Femur (tissue), 1 donor: ENCODE measurements at places on chromosomes 1 and 21.
A peak's percentile ranks its signal among the peaks of the same experiment; 100 is the strongest.

DNA sequence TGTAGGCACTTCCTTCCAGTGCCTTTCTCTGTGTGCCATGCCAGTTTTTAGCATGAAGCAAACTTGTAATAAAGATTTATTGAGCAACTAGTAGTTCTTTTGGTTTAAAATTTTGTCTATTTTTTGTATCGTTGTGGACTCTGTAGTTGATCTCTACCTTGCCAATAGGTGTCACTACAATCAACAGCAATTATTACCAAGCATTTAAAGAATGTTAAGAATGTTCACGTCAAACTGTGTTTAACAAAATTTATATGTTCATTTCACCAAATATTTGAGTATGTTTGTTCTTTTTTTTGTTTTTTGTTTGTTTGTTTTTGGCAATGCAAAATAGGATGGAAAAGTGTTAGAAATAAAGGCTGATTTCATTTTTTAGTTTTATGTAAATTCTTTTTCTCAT is 208.1 kb downstream of the PATJ start:
- DNase-seq = no peak

GRCh38 chr1:28247612-28248272 is 11.6 kb upstream of the SESN2 start:
- DNase-seq = no peak

- no peak for DNase-seq
These were observed 481.3 kb downstream of the CAMTA1 start for GRCh38 chr1:7266561-7266960.

DNA sequence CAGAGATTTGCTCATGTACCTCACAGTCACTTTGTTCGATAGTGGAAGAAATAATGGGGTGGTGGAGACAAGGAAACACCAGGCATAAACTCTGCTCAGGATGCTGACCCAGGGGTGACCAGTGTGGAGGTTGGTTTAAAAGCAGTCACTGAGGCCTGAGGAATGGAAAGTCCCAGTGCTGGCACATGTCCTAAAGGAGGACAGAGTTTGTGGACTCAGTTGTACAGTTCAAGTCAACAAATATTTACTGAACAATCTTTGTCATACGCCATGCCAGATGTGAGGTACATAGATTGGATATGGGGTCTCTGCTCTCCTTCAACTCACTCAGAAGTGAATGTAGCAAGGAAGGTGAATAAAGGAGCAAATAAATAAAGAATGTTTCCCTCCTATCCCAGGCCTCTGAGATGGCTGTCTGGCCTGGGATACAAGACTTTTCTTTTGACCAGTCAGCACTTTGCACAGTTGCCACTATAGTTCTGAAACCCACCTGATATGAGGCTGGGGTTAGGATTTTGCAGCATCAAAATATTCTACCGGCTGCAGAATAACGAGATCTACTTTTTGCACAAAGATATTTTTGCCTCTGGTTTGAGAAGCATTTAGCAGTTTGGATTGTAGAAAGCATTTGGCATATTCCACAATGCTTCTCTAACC is 7.9 kb upstream of the GFI1 start:
- no peak for DNase-seq

- DNase-seq = peak; percentile 74
These were observed 8.7 kb upstream of the MDM4 start for GRCh38 chr1:204507317-204508105.

DNA sequence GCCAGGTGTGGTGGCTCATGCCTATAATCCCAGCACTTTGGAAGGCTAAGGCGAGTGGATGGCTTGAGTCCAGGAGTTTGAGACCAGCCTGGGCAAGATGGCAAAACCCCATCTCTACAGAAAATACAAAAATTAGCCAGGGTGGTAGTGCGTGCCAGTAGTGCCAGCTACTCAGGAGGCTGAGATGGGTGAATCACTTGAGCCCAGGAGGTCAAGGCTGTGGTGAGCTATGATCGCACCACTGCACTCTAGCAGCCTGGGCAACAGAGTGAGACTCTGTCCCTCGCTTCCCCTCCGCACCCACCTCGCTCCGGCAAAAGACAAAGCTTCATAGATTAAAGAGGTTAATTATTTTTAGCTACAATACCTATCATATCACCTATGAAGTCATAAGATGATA is 100.0 kb downstream of the HHAT start:
- DNase-seq = no peak

DNA sequence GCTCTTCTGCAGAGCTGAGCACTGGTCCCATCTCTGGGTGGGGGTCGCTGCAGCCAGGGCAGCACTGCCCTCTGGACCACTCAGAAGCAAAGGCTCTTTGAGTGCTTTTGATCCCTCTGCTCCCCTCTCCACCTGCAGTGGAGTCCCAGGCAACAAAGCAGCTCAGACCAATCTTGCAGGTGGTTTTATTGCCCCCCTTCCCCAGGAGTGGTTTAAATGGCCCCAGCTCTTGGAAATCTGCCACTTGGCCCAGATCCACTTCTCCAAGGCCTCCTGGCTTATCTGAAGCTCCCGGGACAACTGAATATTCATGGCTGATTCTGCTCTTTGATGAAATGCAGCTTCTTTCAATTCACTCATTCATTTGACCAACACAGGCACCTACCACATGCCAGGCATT is 2.7 kb downstream of the STUM start:
- no peak for DNase-seq

DNA sequence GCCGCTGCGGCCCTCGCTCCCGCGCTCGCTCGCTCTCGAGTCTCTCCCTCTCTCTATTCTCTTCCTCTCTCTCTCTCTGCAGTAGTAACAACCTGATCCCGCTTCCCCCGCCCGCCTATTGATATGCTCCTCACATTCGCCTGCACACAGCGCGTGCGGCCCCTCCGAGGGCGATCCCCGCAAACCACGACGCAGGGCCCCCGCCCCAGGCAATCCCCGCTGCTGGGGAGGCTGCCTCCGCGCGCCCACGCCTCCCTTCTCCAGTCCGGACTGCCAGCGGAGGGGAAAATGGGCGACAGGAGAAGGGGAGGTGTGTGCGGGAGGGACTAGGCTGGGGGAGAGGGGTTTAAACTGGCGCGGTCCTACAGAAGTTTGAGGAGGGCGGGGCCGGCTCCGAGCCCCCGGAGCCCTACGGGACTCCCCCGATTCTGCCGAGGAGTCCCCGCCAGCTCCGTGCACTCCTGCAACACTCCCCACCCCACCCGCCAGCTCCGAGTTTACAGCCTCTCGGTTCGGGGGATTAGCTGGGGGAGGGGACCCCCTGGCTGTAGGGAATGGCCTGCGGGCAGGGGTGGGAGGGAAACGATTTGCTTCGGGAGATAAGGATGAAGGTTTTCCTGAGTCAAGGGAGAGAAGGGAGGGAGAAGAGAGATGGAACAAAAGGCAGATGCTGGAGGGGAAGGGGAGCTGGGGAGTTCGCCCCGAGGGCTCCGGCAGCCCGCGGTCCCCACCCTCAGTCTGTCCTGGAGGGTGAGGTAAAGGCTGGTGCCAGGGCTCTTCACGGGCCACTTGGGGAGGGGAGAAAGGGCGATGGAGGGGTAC is 66.6 kb downstream of the SYT2 start:
- no peak for DNase-seq

GRCh38 chr1:3851292-3851691 is 5.7 kb downstream of the CEP104 start:
- no peak for DNase-seq

DNA sequence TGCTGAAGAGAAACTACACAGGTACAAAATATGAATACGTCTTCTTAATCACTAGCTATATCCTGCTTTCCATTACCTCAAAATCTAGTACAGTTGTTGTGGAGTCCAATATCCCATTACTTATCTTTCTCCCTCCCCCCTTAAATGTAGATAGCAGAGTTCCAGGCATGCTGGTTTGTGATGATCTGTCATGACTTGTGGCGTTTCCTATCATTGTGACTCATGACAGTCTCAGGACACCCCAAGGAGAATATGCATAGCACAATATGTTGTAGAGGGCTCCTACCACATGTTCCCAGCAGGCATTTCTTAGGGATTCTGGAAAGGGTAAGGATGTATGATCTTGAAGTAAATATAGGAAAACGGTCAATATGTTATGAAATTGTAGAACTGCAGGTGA is 206.9 kb downstream of the USH2A start:
- DNase-seq = no peak

GRCh38 chr1:181317261-181317930 is 165.9 kb upstream of the CACNA1E start:
- no peak for DNase-seq

GRCh38 chr1:32770741-32771548 is 46.2 kb downstream of the YARS1 start:
- DNase-seq = no peak

GRCh38 chr1:2596530-2597333 is 10.2 kb downstream of the PRXL2B start:
- no peak for DNase-seq

DNA sequence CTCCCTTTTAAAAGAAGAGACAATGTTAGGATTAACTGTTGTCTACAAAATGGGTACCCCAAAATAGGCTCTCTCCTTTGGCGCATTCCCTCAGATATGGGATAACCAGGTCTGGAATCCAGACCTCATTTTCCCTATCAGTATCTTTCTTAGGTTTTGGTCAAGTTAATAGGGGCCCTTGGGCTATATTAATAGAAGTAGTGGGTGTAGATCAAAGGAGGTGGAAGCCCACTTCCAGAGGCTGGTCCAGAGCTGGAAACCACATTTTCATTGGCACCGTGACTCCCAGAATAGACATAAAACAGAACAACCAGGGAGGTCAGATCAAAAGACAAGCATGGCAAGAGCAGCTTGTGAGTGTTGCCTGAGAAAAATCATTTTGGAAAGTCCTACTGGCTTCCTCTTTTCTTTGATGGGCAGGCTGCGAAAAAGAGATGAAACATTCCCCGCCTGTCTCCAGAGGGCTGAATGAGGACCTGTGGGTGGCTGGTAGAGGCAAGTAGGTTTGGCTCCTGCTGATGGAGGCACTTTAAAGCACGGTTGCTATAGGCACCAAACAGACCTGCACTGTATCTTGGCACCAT is 25.8 kb upstream of the KIF21B start:
- no peak for DNase-seq

GRCh38 chr1:92961896-92962752 is 862 bp upstream of the DIPK1A start:
- peak; percentile 31 for DNase-seq

GRCh38 chr1:85689775-85690404 is 18.3 kb downstream of the ZNHIT6 start:
- DNase-seq = no peak

DNA sequence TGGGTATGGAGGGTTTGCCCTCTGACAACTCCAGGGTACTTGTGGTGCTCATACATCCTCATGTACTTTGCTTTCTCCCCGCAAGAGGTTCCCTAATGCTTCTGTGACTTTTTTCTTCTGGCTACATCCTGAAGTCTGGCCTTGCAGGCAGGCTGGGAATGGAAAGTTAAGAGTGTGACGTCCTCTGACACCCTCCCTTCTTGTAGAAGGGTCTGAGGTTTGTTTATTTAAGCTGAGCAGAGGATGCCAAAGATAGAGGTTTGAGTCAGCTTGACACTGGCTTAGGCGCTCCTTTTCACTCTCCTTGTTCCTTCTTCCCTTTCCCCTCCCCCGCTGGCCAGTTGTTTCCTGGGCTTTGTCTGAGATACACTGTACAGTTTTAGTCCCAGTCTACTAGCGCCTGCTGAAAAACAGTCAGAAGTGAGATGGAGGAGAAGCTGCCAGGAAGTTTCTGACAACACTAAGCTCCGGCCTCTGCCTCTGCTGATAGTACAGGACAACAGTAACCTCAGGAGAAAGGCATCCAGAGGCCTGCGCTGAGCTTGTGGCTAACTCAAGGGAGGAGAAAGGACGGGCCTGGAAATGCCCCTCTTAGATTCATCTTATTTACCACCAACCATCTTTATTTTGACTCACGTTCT is at the start of gene MACF1:
MACF1 (plus strand) TSS at position 255 of the 641 bp plus-strand sequence; CDS start at position 583, 328 bp downstream.
- peak; percentile 86 for DNase-seq

- no peak for DNase-seq
These were observed 11.4 kb upstream of the B3GALT5 start for GRCh38 chr21:39601187-39601928.

DNA sequence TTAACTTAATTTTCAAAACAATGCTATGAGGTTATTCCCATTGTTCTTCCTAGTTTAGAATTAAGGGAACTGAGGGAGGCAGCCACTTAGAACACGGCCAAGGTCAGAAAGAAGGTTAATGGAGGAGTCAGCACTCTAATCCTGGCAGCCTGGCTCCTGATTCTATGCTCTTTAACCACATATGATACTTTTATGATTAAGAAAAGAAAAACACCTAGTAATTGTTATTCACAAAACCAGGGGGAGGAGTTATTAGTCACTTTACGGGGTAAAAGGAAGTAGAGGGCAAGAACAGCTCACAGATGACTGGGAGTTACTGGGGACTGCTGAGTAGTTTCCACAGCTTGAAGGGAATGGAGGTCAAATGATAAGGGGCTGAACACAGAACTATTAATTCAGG is 38.6 kb downstream of the GADD45A start:
- no peak for DNase-seq

GRCh38 chr1:33268457-33268856 is 12.2 kb downstream of the ZNF362 start:
- no peak for DNase-seq

DNA sequence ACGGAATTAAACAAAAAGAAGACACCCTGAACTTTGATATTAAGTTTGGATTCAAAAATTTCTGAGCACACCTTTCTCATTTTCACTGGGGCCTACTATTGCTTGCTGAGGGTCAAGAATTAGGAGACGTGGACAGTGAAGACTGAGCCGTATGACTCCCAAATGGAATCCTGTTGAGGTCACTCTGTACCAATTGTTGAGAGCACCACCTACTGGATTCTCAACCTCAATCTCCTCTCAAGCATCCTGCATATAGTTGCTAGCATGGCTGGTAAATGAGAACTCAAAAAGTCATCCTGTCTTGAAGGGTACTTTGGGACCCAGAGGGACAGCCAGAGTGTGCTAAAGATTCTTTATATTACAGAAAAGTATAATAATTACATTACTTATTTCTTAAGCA is 20.2 kb upstream of the MTR start:
- no peak for DNase-seq
